ENCODE measurements at places on chromosomes 12 and 14.

- DNase-seq = no peak
Observed at GRCh38 chr12:23687947-23688346, 261.5 kb downstream of the SOX5 start.

- no peak for DNase-seq
Observed at GRCh38 chr14:101191721-101192660, 288.5 kb upstream of the RTL1 start.

DNA sequence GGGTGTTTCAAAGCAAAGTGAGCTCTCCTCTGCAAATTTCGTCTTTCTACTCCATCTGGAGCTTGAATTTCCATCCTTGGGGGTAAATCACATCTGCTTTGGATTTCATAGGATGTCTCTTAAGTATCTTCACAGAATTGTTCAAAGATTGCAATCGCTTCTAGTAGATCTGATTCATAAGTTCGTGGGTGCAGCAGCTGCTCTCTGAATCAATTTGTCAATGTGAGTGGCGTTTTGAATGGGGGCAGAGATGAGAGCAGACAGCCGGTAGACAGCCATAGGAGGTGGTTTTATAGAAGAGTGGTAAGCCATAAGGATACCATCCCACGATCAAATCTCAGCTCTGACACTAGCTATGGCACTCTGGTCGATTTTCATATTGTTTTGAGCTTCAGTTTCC is 146.0 kb upstream of the RPH3A start:
- no peak for DNase-seq

- DNase-seq = no peak
Observed at GRCh38 chr12:48827513-48828096, 9.3 kb downstream of the CACNB3 start.

- DNase-seq = no peak
Observed at GRCh38 chr14:66315548-66315947, 170.6 kb upstream of the CCDC196 start.

- no peak for DNase-seq
Observed at GRCh38 chr12:71576496-71576895, 87.2 kb downstream of the ZFC3H1 start.
